Left ventricle myocardium inferior (tissue), 1 donor: ENCODE measurements at places on chromosomes 11 and 22.
A peak's percentile ranks its signal among the peaks of the same experiment; 100 is the strongest.

DNA sequence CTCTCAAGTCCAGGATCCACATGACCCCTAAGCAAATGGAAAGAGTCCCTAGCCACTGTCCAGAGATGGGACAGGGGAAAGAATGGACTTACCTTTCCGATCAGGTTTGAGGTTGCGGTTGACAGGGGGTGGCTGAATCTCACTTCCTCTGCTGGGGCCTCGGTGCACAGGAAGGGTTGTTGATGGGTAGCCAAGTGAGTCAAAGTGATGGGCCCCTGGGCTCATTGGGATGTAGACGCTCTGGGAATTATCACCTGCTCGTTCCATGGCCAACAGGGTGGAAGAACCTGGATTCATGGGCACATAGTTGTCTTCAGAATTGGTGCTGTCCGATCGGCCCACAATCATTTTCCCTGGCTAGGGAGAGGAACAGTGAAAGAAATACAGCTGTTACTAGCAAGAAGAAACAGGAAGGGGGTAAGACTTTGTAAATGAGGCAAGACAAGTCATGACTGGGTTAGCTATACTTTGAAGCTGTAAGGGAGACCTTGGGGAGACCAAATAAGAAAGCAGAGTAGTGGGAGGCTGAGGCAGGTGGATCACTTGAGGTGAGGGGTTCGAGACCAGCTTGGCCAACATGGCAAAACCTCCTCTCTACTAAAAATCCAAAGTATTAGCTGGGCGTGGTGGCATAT lies 34.7 kb downstream of the USP35 start:
- no peak for DNase-seq

DNA sequence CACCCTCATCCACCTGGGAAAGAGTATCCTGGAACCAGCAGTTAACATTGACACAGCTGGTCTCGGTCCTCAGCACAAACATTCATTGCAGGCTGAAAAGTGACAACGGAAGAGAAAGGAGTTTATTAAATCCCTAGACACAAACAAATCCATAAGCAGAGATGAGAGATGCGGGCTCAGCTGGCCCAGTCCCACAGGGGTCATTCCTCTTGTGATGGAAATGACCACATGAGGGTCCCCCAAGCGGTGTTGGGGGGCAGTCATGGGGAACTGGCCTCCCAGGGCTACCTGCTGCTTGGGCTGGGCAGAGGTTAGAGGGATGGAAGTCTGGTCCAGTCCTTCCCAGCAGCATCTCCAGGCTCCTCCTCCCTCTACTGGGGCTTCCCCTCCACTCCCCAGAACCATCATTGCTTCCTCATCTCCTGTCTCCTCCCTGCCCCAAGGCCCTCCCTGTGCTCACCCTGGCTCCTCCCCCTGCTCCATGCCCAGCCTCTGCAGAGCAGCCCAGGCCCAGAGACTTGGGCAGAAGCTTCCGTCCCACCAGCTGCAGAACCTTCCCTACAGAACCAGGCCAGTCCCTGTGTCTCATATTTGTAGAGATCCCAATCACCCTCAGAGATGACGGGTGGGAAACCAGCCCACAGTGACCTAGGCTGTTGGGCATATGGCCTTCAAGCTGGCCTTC lies 5.4 kb upstream of the IGLL5 start:
- no peak for DNase-seq

GRCh38 chr11:81278991-81279390 lies 1454.7 kb downstream of the FAM181B start:
- no peak for DNase-seq

GRCh38 chr11:13440100-13440855 lies 22.7 kb downstream of the BTBD10 start:
- DNase-seq: no peak

DNA sequence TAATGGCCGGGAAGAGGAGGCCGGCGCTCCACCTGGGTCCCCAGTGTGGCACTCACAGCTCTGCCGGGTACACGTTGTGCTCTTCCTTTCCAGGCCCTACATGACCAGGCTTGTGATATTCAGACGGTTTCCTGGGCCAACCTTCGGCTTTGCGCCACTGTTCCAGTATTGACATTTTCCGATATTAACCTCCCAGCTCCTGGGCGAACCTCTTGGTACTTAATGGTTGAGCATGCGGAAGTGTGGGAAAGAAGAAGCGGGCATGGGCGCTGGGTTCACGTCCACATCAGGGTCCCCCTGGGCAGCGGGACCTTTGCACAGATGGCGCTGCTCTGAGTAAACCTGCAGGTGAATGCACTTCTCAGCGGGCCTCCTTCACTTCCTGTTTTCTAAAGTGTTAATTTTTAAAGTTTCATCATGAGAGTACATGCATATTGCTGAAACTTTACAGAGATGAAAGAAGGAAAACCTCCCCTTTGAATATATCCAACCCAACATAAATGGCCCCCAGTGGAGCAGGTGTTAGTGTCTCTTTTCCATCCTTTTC lies 286.7 kb downstream of the TBC1D22A start:
- DNase-seq: no peak

GRCh38 chr11:9528573-9529333 lies 44.7 kb upstream of the WEE1 start:
- DNase-seq: no peak

- DNase-seq: no peak
Observed at GRCh38 chr22:46841522-46841921, 79.1 kb downstream of the TBC1D22A start.

- no peak for DNase-seq
Observed at GRCh38 chr22:37918580-37919270, 12.6 kb downstream of the MICALL1 start.

- peak; percentile 38 for DNase-seq
Observed at GRCh38 chr11:83033972-83034672, 37.6 kb downstream of the RAB30 start.

- DNase-seq: peak; percentile 80
Observed at GRCh38 chr11:57711414-57712255, at the start of gene MED19. TSS of gene MED19 (minus strand) at chr11:57712215. CDS start at chr11:57712179, 36 bp downstream.

- no peak for DNase-seq
Observed at GRCh38 chr11:73655686-73656085, 9.3 kb downstream of the PLEKHB1 start.

DNA sequence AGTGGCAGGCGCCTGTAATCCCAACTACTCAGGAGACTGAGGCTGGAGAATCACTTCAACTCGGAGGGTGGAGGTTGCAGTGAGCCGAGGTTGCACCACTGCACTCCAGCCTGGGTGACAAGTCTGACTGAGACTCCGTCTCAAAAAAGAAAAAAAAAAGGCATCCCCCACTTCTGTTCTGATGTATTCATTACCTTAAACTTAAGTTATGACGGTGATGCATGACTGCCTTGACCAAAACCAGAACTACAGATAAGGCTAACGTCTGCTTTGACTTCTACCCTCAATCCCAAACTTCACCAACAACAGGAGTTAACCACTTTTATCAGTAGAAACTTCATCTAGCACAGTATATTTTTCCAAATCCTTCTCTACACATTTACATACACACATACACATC lies 9.9 kb downstream of the HTR3A start:
- no peak for DNase-seq

- DNase-seq: no peak
Observed at GRCh38 chr11:102653744-102654291, 28.7 kb upstream of the MMP20 start.
